AG10803 (cell line): ENCODE measurements at places on chromosomes 1 and 21.

GRCh38 chr1:43854473-43854872, 79.1 kb upstream of the ARTN start:
- no peak for DNase-seq

- no peak for DNase-seq
Observed at GRCh38 chr1:202170726-202171125, 10.3 kb upstream of the PTPN7 start.

DNA sequence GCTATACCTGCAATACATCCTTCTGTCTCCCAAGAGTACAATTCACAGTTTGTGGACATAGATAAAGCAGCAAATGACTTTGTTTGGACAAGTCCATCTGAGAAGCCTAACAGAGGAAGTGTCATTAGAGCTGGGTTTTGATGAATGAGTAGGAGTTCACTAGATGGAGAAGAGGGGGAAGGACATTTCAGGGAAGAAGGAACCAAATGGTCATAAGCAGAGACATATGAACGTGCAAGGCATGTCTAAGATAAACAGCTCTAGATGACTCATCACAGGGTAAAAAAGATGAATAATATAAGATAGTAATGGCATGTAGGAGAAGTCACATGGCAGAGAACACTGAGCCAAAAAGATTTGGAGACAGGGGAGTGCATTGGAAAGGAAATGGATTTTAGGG, 54.5 kb downstream of the HMGB4 start:
- DNase-seq: peak; percentile 42

DNA sequence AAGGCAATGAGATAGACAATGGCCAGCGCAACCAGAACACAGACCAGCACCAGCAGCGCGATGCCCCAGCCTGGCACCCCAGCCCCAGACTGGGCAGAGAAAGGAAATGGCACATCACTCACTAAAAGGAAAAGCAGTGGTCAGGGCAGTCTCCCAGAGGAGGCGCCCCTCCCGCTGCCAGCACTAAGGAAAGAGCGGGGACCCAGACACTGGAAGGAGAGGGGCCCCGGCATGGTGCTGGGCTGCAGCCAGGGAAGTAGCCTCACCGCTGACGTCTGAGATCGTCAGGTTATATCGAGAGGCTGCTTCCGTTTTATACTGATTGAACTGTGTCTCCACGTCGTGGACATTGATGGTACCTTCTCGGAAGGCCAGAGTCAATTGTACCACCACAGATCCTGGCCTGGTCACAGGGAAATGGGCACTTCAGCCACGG, 13.8 kb downstream of the TRIM46 start:
- no peak for DNase-seq

GRCh38 chr1:168428063-168428731, 115.6 kb downstream of the XCL2 start:
- peak; percentile 59 for DNase-seq

DNA sequence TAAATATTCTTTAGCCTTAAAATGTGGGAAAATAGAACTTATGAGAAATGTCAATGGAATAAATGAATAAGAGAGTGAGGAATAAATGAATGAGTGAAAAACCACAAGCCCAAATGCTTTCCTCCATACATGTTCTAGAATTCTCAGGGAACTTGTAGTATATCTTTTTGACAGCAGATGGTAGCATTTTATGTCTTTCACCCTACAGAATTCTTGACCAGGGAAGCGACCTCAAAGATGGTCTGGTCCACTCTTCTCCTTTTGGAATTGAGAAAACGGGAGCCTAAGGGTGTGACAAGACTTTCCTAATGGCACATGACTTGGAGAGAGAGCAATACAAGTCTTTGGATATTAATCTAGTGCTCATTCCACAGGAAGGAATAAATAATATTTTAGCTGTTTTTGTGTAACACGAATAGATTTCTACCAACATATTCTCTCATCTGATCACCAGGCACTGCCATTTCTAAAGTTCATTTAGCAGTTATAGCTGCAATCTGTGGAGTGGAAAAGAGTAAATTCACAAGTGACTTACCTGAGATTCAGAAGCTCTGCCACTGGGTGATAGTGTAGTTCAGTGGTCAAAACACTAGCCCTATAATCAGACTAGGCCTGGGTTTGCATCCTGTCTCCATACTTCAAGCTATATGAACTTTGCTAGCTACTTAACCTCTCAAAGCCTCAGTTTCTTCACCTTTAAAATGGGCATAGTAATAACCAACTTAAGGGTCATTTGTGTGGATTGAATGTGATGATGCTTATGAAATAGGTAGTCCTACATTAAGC, 15.0 kb upstream of the F5 start:
- peak; percentile 16 for DNase-seq

DNA sequence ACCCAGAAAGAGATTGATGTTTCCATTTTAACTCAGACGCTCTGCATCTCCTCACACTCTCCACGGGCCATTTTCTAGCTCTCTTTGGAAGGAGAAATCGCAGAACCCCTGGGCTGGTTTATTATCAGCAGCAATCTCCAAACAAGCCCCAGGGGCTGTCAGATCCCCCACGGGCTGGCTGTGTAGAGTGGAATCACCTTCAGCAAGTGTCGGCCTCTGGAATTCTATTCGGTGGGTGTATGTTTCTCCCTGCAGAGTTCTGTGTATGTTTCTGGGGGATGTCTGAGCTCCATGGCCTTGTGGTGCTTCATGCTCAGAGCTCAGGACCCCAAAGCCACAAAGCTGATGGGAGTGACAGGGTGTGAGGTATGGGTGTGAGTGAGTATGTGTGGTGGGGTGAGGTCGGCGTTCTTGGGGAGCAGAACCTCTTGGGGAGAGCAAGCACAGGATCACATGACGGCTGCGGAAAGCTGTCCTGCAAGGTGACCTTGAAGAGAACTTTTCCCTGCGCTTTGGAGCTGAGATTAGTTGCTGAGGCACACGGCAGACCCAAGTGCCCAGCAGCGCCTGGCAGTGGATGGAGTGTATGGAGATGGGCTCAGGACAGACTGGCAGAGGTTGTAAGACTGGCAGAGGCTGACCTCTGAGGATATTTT, 489 bp downstream of the ACOT11 start:
- no peak for DNase-seq

DNA sequence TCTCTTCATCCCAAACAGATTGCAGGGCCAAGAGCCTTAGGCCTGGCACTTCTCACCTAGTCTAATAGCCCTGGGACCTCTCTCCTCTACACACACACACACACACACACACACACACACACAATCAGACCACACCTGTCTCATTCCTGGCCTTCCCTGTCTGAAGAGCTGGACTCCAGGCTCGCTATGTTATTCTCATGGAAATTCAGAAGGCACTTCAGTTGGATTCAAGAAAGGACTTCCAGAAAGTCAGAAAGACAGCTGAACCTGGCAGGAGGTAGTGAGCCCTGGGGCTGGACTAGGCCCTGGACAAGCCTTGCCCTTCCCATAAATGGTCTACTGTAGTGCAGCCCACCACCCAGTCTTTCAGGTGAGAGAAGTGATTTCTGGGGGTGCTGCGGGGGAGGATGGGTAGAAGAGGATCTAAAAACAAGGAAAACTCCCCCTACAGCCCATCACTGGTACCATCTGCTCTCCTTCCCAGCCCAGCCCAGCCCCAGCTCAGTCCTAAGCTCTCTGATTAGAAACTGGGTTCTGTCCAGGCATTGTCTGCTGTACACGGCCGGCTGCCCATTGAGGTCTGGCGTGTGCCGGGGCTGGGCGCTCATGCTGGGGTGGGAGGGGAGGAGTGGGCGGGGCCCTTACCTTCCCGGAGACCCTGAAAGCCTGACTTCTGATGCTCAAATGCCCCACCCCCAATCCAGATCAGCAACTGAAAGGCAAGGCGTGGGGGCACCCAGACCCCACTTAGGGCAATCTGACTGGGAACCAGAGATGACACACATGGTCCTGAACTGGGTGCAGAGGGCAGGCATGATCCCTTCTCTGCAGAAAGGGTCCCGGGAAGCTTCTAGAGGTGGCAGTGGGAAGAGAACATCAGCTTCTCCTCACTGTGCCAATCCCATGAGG, 2.5 kb downstream of the KIF21B start:
- no peak for DNase-seq

DNA sequence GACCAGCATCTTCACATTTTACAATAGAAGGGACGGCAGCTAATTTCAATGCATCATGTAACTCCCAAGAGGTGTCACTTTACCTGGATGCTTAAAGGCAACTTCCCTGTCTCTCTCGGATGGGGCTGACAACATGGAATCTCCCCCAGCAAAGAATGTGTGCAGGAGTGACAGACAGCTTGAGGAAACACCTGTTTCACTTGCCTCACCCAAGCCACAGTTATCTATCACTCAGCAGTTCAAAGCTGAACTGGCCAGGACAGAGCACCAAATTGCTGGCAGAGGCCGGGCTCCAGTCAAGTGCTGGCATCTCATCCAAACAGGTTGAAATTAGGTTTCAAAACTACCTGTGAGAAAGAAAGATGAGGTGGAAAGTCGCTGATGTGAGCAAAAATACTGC, 538.0 kb upstream of the PLXNA2 start:
- no peak for DNase-seq

- peak; percentile 54 for DNase-seq
Observed at GRCh38 chr21:45573452-45574035, 31.3 kb upstream of the SLC19A1 start.

- DNase-seq: peak; percentile 90
Observed at GRCh38 chr1:170685166-170685565, 21.2 kb downstream of the PRRX1 start.

- no peak for DNase-seq
Observed at GRCh38 chr21:24939291-24939690, 668.0 kb downstream of the MRPL39 start.

DNA sequence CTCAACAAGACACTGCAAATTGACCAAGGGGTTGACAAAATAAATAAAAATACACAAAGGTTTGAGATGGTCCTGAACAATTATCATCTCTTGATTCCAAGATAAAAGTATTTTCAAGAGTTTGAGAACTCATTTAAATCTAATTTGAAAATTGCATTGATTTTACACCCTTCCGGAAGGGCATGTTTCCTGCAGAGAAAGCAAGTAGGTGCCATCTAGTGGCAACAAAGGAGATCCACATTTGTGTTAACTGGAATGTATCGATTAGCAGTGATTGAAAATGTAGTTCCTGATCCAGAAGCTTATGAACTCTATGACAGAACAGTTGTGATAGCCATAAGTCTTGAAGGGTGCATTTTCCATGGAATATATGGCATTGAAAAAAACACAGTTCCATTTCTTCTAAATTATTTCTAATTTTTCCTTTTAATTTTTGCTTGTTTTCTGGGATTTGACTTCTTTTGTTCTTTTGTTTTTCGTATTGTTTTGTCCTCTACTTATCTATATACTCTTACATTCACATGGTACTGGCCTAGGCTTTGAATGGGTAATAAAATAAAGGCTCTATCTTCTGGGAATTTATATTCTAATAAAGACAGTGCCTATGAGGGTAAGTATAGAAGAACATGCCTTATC, 143.7 kb downstream of the DNM3 start:
- DNase-seq: peak; percentile 51

GRCh38 chr1:42824481-42825035, 7.4 kb upstream of the SVBP start:
- no peak for DNase-seq

DNA sequence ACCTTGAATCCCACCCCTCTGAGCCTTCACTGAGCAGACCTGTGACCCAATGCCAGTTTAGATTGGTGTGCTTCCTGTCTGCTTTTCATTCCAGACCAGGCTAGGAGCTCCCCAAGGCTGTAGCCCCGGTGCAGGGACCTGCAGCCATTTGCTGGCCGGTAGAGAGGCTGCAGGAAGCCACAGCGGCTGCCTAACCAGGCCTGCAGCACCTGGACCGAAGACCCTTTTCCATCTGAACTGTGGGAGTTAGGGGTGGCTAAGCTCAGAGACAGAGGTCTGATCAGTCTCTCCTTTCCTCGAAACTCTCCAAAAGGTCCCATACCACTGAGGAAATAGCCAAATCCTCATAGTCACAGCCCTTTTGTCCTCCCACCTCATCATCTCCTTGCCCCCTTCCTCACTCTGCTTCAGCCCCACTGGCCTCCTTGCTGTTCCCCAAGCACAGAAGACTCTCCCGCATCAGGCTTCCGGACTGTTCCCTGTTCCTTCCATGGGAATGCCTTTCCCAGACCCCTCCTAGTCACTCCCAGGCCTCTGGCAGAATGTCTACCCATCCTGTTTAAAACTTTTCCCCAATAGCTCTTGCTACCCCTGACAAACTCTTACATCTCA, 674 bp upstream of the TTC4 start:
- no peak for DNase-seq

- DNase-seq: no peak
Observed at GRCh38 chr1:221715321-221716169, 26.3 kb downstream of the DUSP10 start.

DNA sequence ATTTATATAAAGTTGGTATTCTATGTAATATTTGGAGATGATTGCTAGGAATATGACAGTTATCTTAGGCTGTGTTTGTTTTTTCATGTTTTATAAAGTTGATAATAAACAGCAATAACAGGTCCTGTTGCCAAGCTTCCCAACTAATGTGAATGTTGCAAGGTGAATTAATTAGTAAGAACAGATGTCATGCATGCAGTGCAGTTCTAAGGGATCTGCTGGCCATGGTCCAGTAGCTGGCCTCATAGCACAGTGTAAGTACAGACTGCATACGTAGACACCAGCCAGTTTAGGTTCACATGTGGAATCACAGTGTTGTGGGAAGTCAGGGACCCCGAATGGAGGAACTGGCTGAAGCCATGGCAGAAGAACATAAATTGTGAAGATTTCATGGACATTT, 478.2 kb downstream of the NEGR1 start:
- no peak for DNase-seq

DNA sequence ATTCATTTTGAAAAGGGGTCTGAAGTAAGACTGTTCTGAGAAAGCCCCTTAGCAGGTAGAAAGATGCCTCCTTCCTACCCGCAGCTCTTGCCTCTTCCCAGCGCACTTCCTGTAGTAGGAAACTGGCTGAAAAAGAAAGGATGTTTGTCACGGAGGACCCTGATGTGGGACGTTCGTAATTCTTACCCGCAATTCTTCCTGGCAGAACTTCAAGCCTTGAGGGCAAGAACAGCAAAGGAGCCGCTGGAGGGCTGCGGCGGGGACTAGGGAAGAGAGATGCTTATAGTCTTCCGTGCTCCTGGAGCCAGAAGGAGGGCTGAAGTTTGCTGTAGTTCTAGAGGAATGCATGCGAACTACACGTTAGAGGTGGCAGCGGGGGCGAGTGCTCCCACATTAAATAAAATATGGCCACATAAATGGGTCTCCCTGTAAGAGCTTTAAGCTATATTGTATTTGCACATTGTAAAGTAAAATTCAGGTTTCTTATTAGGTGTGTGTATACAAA, 6.3 kb downstream of the C1orf53 start:
- DNase-seq: no peak

GRCh38 chr1:233356705-233356987, 29.1 kb downstream of the MAP3K21 start:
- no peak for DNase-seq

DNA sequence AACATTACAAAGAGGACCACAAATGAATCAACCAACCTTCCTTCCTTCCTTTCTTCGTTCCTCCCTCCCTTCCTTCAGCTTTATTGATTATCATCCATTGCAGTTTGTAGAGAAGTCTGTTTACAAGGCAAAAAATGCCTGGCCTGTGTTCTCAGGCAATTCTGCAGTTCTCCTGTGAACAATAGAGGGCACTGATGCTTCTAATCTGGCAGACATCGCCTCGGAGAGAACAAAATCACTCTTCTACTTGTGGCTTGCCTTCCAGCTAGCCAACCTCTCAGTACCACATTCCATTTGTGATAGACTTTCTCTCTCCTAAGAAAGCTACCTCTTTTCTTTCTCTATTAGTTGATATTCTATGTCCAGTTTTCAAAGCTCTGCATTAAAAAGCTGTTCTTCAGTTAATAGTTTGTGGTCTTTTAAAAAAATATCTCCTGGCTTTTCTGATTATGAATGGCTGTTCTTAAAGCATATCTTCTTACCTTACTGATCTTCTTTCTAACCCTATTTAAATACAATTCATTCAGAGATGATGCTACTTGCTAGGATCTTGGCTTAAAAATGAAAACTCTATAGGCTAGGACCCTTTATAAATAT, 26.9 kb upstream of the ESRRG start:
- peak; percentile 57 for DNase-seq
